Stimulated activated CD4-positive, alpha-beta T cell treated with anti-CD3 and anti-CD28 coated beads, Interleukin-1b, Interleukin-23, amount 100 ng/mL, for 1 hour (primary cell): ENCODE measurements at places on chromosomes 12 and 14.

- no peak for DNase-seq
These were observed 73.8 kb upstream of the RFX4 start for GRCh38 chr12:106508966-106509365.

DNA sequence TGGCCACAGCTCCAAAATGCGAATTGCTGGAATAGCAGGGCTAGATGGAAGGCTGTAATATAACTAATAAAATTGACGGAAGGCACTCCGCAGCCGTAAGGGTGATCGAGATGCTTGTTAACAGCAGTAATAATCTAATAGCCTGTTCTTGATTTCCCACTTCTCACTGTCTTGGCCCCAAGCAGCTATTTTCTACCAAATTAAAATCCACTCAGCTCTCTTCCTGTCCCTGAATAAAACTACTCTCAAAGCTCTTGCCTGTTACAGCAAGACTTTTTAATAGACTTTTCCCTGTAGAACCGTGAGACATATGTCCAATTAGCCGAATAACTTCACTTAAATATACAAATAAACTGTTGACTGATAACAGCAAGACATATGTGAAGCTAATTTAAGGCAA lies 38.0 kb downstream of the ADCK1 start:
- DNase-seq, result no peak

DNA sequence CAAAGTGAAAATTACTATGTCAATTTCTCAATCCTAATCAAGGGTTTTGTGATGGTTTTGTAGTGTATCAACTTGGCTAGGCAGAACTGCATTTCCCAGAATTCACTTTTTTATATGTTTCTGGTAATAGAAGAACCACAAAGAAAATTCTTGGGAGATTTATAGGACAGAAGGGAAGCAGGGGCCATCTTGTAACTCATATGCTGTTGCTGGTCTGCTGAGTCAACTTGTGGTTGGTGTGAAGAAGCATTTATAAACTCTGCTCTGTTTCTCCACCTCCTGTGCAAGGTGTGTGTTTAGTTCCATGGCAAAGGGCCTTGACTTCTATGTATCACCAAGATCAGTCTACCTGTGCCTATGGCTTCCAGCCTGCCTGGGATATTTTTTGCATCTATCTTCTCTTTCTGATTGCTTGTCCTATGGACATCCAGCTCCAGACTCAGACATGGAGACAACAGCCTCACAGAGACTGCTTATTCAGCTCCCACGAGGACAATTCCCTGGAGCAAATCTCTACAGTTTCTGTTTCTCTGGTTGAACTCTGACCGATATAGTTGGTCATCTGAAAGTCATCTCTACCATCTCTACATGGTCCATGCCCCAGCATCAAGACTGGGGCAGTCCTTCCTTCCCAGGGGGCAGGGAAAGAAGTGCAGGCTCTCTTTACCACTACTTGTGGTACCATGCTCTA lies 364.3 kb upstream of the DDHD1 start:
- DNase-seq, result no peak

DNA sequence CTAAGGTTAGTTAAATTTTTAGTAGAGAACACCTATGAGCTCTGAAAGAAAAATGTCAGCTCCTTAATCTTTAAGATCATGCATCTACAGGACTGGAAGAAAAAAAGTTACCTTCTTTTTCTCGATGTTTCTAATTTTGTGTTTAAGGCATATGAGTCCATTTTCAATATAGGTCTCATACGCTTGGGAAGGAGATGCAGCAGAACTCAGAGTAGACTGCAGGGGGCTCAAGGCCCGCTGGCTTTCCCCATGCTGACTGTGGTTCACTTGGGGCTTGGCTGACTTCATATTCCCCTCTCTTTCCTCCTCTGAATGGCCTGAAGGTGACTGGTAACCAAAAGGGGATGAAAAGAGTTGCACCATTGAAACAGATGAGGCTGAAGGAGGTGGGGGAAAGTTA lies 1.5 kb downstream of the CAPRIN2 start:
- no peak for DNase-seq

- DNase-seq, result no peak
These were observed 14.1 kb downstream of the CMAS start for GRCh38 chr12:22059976-22060647.

DNA sequence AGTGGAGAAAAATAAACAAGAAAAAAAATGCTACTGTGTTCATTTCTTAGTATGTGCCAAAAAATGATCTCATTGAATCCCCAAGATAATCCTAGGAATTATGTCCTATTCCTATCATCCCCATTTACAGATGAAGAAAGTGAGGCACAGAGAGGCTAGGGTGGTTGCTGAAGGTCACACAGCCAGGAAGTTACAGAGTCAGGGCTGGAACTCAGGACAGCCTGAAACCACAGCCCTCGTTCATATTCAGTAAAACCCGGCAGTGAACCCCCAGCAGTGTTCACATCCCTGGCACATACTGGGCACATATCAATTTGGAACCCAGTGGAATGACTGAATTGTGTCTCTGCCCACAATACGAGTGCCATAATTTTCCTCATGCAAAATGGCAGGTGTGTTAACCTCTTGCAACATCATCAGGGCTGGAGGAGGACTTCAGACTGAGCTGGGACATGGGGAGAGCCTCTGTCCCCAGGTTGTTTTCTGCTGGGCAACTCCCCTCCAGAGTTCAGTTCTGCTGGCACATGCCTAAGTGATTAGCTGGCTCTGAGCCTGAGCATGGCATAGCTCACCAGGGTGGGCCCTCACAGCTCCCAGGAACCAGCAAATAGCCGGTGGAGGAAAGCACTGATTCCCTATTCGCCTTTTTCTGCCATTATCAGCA lies 2.0 kb upstream of the PPP1CC start:
- DNase-seq, result no peak

- DNase-seq, result no peak
These were observed 1.2 kb upstream of the CLEC7A start for GRCh38 chr12:10131111-10131690.

DNA sequence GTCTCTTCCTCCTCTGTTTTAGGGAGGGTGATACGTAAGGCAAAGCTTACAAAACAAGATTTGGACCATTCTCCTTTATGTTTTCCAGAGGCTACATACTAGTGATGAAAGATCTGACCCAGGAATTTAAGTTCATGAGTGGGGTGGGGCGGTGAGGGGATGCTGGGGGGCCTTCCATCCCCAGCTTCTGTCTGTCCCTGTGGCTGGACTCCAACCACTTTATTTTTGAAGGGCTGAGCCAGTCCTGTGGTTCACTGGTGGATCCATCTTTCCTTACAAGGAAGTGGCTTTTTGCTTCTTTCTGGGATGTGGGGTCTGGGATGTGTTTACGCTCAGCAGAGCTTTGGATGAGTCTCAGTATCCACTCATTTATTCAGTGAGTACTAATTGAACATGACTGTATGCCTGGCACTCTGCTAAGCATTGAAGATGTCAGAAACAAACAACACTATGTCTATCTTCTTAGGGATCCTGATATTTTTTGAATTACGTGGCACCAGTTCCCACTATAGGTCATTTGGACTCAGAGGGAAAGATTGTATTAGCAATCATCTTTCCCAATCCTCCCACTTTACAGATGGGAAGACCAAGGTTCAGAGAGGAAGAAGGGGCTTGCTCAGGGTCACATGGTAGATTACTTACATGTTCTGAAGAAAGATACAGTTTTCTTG lies 291.8 kb upstream of the TBX3 start:
- no peak for DNase-seq

- no peak for DNase-seq
These were observed 2.9 kb upstream of the CLEC1A start for GRCh38 chr12:10101648-10102220.

GRCh38 chr14:60777856-60778578 lies 43.5 kb downstream of the MNAT1 start:
- no peak for DNase-seq

GRCh38 chr12:101759396-101760047 lies 20.3 kb upstream of the SYCP3 start:
- no peak for DNase-seq

DNA sequence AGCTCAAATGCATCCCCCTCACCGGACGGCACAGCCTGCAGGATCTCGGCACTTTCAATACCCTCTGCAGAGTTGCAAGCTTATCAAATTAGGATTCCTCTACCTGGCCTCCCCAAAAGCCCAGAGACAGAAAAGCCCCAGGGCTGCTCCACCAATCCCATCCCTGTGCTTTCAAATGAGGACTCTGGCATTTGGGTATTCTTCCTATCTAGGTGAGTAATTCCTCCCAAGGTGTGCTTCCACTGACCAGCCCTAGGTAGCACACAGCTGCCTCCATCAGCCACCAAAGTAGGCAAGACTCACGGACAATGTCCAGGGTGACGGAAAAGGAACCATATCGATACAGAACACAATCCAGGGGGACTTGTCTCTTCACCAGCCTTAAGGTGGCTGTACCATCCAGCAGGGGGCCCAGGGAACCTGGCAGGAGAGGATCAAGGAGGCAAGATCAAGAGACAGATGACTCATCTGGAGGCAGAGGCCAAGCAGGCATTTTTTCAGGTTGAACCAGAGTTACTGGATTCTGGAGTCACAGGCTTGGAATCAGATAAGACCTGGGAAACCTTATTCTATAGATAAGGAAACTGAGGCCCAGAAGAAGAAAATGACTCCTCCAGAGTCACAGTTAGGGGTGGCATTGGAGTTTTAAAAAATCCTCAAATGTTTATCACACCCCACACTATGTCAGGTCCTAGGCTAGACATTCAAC lies 9.9 kb downstream of the PMEL start:
- no peak for DNase-seq

DNA sequence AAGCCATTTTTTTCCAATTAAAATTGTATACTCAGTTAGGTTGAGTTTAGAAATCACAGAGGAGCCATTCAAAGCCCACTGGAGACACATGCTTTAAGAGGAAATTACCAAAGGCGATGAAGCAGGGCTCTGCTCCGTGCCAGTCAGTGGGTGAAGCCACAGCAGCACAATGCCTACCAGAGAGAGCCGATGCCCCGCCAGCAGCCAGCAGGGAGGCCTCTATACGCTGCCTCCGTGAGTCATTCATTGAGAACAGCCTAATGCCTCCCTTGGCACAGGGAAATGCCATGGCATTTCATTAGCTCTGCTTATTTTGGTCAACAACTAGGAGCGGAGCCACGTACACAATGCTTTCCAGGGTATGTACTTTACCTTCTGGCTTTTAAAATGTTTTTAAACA lies 197.8 kb upstream of the FRMD6 start:
- no peak for DNase-seq

DNA sequence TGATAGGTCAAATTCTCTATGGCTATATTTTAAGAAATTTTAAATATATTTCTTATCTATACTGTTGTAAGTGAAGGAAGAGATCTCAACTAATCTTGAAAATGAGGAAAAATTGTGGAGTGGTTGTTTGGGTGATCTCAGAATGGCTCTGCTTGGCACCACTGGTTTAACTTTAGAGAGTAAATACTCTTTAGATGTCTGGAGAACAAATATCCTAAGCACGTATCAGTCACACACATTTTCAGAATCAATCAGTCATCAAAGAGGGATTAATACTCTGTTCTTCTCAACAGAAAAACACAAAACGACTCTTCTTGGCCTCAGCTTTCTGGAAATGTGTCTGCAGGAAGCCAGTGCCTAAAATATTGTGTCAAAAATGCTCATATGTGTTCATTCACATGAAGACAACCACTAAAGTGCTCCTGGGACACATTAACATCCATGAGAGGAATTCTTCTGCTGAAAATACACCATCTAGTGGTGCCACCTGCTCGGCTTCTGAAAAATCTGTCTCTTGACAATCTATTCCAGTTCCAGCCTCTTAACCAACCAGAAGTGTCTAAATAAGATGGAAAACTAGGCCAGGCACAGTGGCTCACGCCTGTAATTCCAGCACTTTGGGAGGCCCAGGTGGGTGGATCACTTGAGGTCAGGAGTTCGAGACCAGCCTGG lies 81.1 kb upstream of the CCDC198 start:
- no peak for DNase-seq

DNA sequence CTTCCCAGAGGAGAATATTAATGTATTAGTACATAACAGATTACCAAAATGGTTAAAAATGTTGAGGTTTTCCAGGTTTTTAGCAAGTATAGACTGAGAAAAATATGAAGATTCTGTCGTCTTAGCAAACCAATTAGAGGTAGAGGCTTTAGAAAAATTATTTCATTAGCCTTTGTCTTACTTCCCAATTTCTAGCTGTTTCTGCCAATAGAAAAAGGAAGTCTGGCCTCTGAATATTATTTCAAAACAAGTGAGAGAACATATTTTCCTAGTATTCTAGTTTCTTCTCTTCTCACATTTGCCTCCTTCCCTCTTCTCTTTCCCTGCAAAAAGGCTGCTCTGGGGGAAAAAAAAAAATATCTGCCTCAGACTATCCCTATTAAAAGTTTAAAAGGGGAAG lies 16.4 kb downstream of the IPO8 start:
- no peak for DNase-seq

GRCh38 chr12:57735952-57736740 lies 2.4 kb downstream of the AGAP2 start:
- DNase-seq, result no peak

GRCh38 chr12:308511-308910 lies 45.9 kb upstream of the SLC6A13 start:
- DNase-seq, result no peak

- no peak for DNase-seq
These were observed 13.5 kb downstream of the C3AR1 start for GRCh38 chr12:8052679-8053078.

- DNase-seq, result no peak
These were observed 13.1 kb downstream of the ULK1 start for GRCh38 chr12:131907379-131908091.

DNA sequence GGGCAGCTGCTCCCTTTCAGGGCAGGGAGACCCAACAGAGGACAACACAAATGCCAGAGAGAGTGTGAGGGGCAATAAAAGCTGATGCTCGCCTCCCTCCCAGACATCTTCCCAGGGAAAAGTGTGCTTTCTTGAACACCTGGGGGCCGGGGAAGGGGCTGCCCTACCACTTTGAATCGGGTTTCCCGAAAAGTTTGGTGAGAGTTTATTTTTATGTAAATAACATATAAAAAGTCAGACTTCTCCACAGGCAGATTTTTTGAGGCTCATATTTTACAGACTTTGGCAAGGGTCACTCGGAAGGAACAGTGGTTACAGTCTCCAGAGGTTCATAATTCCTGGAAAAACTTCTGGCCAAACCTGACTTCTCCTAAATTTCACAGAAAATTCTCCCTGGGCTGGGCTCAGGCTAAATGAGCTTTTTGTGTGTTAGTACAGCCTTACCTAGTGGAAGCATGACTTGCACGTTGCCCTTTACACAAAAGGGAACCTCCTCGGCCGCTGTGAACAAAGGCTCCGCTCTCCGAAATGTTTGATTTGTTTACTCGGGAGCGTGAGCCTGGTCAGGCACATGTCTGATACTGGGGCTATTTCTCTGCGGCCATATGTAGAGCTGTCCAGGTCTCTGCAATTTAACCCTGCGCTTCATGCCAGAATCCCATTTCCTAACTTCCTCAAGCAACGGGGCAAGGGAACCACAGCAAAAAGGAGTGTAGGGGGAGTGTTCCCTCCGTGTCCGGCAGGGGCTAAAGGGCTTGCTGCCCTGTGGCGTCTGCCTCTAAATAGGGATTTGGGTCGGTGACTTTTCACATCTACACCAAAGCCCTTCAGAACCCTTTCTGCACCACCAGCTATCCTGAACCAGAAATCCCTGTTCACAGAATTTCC lies 3.4 kb downstream of the RTL1 start:
- DNase-seq, result no peak
